Glomerular endothelial cell (primary cell): ENCODE measurements at places on chromosomes 11 and 22. TPM values are rescaled to one million over a fixed set of nuclear protein-coding genes. Genes with fewer than 3 reads are reported as not detected.

- DNase-seq = no peak
Measured at GRCh38 chr22:22118987-22119386, 125.6 kb upstream of the VPREB1 start.

DNA sequence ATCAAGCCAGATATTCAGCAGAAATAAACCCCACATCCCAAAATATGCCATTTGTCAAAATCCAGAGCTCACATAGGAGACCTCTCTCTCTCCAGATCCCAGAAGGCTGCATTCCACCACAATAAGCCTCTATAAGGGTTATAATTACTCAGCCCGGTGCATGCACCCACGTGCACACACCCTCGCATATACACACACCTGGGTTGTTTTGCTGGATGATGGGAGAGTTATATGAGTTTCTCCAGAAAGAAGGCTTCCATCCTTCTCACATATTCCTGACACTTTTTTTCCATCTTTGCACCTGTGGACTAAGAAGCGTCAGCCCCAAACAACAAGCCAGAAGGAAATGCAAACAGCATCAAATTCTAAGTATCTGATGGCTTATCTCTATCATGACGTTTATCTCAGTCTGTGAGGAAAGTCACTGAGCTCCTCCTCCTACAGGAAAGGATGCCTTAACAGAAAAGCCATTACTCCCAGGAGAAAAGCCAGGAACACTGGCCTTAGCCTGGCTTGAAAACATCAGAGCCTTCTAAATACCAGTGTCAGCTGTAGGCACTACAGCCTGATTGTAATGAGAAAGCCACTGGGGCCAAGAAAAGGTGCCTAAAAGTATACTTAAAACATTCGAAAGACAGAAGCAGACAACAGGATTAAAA lies 253.2 kb downstream of the LARGE1 start:
- no peak for DNase-seq

DNA sequence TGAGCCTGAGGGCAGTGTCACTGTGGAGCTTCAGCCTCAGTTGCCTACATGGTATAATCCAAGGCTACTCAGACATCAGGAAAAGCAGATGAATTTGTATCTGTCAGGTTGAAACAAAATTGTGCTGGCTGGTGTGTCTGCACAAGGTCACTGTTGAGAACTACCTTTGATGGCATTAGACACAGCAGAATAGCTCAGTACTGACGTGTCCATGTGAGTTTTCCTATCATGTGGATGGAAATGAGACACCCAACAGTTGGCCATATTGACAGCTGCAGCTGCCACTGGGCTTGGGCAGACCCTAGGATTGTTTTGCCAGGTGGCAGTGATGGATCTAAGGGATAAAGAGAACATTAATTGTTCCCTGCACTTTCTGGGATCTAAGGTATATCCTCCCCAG lies 15.8 kb downstream of the CCDC134 start:
- no peak for DNase-seq

DNA sequence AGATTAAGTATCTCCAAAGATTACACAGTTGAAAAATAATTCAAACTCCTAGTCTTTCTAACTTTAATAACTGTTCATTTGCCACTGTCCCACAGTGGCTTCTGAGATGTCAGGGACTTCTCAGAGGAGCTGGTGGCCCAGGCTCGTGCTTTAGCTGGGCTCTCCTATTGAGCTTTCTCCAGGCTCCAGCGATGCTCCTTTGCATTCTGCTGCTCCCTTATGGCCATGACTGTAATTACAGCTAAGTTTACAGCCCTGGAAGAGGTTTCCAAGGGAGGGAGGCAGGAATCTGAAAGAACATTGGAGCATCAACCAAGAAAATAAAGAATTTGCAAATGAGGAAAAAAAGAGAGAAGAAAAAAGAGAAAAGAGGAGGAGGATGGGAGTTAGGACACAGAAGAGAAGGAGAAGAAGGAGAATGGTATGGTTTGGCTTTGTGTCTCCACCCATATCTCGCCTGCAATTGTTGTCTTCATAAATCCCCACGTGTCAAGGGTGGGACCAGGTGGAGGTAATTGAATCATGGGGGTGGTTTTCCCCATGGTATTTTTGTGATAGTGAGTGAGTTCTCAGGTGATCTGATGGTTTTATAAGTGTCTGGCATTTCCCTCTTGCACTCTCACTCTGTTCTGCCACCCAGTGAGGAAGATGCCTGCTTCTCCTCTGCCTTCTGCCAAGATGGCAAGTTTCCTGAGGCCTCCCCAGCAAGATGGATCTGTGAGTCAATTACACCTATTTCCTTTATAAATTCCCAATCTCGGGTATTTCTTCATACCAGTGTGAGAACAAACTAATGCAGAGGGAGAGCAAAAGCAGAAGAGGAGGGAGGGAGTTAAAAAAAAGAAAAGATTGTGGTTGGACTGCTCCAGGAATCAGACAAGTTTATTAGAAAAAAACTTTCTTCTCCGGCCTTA lies 857.0 kb downstream of the KCNA4 start:
- DNase-seq = peak; percentile 75

DNA sequence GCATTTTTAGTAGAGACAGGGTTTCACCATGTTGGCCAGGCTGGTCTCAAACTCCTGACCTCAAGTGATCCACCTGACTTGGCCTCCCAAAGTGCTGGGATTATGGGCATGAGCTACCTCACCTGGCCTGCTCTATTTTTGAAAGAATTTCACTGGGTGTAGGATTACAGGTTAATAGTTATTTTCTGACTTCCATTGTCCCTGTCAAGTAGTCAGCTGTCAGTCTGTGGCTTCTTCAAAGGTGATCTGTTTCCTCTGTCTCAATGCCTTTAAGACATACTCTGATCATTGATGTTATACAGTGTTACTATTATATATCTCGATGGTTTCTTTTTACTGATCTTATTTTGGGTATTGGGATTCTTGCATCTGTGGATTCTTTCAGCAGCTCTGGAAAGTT lies 10.1 kb upstream of the EXT2 start:
- DNase-seq = no peak

GRCh38 chr11:2555891-2556290 lies 111.1 kb downstream of the KCNQ1 start:
- DNase-seq = no peak

GRCh38 chr22:16800358-16800757 lies 24.9 kb downstream of the XKR3 start:
- DNase-seq = no peak

Gene SPDYC
- not detected in 2 replicates for total RNA-seq

Gene NFAM1
- total RNA-seq = not detected in 2 replicates

DNA sequence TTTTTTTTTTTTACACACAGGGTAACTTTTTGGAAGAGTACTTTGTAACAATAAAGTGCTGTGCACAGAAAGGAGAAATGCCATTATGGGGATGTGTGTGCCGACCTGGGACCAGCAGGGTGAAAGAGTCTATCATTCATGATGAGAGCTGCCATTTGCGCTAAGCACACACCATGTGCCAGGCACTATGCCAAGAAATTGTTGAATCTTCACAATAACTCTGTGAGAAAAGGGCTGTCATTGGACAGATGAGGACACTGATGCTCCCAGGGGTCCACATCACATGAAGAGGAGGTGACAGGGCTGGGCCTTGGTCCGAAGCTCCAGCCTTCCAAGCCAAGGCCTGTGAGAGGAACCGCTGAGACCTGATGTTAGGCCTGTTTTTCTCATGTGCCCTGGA lies 5.6 kb downstream of the DUSP18 start:
- no peak for DNase-seq

Gene MMP13
- total RNA-seq = not detected in 2 replicates

Gene ELFN2
- total RNA-seq = 3.2 and 5.0 TPM in 2 replicates

GRCh38 chr11:117361432-117361831 lies 33.8 kb downstream of the CEP164 start:
- DNase-seq = no peak

- no peak for DNase-seq
Measured at GRCh38 chr11:90448256-90448655, 225.4 kb upstream of the CHORDC1 start.

GRCh38 chr11:12186701-12187100 lies 76.3 kb downstream of the MICAL2 start:
- DNase-seq = no peak

GRCh38 chr11:17915500-17916143 lies 97.2 kb downstream of the SERGEF start:
- DNase-seq = no peak

DNA sequence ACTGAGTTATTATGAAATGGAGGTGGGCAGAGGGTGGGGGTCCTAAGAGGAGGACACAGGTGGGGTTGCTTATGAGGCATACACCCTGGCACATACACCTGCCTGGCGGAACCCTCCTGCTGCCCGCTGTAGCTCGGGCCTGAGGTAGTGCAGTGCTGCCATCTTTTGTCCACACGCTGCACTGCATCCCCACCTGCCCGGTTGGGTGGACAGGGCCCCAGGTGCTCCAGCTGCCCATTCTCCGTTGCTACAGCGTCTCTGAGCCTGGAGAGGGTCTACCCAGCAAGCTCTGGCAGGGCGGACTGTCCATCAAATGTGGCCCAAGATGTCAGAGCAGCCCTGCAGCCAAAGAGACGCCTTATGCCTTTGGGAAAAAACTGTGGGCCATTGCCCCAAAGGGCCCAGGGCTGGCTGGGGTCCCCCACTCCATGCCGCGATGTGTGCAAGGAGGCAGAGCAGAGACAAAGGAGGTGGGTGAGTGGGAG lies 131.2 kb downstream of the BUD13 start:
- DNase-seq = no peak

GRCh38 chr11:116513894-116514293 lies 258.9 kb downstream of the BUD13 start:
- peak; percentile 27 for DNase-seq

Gene BTBD18
- total RNA-seq = not detected in 2 replicates

DNA sequence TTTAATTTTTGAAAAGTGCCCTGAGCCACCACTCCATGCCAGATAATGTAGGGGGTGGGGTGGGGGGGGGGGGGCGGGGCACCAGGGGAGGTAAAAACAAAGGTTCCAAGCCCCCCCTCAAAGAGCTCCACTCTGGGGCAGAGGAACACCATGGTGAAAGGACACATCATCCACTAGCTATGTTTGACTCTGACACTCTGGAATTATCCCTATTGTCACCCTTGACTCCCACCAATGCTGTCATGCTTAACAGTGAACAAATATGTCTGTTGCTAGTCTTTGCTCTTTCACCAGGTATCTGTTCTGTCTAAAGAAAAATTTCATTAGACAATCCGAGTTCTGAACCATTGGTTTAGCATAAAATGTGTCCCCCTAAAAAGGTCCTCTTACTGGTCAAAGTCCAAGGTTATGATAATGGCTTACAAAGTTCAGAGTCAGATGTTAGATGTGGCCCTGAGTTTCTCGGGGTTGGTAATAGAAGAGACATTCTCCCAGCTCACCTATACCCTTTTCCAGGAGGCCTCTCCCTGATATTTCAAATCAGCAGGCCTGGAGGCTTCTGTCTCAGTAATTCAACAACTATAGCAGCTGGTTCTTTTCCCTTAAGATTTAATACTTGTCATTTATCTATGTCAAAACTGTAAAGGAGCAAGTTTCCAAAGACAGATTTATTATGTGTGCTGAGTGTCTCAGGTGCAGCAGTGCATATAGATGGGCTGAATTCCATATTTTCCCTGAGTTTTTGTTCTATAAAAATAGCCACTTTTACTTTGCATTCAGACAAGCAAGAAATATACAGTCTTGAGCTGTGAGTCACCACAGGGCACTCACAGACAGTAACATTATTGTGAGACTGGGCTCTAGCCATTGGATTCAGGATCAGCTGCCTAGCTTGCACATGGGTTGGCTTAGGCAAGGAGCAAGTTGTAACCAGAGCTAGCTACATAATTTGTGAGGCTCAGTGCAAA lies 174.1 kb downstream of the CSNK2A3 start:
- no peak for DNase-seq

DNA sequence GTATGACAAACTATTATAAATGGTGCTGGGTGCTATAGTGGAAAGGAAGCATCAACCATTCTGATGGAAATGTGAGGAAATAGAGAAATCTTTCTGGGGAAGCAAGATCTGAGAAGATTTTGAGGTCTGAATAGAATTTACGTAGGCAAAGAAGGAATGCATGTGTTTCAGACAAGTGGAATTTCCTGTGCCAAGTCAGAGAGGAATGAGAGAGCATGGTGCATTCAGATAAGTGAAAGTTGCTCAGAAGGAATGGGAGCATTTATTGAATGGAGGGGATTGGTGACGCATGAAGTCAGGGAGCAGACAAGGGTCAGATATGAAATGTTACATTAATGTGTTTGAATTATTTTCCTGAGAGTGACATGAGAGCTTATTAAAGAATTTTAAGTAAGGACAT lies 725.5 kb downstream of the METTL15 start:
- peak; percentile 99 for DNase-seq

Gene FOXR1
- total RNA-seq = not detected in 2 replicates

DNA sequence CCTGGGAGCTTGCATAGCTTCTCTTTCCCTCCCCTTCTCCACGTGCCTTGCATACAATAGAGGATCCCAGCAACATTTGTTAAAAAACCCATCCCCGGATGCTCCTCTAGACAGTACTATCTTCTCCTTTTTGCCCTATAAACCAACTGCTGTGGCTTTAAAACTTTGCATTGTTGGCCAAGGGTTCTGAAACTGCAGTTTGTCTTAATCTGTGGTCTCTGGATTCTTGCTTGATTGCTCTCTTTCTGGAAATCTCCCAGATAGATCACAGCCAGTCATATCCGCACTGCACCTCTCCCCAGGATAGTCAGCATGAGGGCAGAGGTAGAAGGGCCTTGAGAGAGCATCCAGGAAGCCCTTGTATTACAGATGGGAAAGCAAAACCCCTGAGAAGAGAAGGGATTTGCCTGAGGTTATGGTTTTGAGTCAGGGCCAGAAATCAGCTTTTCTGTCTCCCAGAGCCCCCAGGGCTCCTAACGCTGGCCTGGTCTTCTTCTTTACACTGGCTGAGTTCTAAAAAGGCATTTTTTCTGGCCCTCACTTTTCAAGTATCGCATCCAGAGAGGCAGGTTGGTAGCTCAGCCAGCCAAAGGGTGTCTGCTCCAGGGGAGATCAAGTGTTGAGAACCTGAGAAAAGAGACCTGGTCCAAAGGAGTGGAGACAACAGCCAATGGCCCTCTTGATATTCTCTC lies 70.6 kb downstream of the ADM start:
- DNase-seq = no peak

DNA sequence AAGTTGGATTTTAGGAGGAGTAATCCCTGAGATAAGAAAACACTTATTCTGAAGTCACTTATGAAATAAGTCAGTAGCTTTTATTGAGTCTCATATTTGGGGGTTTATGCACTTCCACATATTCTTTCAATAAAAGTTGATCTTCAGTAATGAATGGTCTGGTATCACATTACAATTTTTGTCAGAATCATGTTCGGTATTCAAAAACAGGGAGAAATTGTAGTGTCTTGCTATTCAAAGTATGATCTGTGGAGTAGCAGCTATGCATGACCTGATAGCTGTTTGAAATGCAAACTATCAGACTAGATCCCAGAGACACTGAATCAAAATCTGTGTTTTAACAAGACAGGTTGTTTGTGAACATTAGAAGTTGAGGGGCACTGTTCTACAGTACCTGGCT lies 857.6 kb downstream of the METTL15 start:
- no peak for DNase-seq
